ENCODE measurements at places on chromosomes 3 and 15.

GRCh38 chr3:38878646-38879045 lies 62.6 kb upstream of the SCN10A start:
- no peak for DNase-seq

DNA sequence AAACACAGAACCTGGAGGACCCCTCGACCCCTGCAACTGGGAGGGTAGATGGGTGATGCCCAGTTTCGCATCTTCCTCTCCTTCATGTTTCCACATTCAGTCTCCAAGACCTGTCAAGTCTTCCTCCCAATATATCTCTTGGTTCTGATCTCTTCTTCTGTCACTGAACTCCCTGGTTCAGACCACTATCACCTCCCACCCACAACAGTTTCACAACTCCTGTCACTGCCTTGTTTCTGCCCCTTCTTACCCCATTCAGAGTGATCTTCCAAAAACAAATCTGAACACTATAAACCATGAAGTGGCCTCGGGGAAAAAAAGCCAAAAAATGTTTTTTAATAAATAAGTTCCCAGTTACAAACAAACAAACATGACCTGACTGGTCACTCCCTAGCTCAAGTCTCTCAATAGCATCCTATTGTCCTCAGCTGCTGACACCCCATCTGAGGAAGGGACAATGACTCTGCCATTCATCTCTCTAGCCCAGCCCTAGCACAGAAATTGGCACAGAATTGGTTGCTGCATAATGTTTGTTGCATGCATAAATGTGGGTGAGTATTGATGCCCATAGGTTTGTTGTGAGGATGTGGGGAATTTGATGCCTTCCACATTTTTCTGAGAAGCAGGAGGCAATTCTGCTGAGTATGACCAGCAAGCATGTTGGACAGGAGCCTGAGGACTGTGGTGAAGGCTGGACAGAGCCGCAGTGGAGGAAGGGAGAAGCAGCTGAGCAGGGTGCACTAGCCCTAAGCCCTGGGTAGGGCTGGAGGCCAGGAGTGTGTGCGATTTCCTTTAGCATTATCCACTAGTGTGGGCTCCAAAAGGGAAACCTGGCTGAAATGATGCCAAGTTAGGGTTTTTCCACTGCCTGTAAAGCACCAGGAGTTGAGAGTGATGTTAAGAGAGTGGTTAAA lies 12.2 kb upstream of the XYLB start:
- DNase-seq, result no peak

- no peak for DNase-seq
These were observed 5.4 kb upstream of the CCDC174 start for GRCh38 chr3:14646131-14646573.

DNA sequence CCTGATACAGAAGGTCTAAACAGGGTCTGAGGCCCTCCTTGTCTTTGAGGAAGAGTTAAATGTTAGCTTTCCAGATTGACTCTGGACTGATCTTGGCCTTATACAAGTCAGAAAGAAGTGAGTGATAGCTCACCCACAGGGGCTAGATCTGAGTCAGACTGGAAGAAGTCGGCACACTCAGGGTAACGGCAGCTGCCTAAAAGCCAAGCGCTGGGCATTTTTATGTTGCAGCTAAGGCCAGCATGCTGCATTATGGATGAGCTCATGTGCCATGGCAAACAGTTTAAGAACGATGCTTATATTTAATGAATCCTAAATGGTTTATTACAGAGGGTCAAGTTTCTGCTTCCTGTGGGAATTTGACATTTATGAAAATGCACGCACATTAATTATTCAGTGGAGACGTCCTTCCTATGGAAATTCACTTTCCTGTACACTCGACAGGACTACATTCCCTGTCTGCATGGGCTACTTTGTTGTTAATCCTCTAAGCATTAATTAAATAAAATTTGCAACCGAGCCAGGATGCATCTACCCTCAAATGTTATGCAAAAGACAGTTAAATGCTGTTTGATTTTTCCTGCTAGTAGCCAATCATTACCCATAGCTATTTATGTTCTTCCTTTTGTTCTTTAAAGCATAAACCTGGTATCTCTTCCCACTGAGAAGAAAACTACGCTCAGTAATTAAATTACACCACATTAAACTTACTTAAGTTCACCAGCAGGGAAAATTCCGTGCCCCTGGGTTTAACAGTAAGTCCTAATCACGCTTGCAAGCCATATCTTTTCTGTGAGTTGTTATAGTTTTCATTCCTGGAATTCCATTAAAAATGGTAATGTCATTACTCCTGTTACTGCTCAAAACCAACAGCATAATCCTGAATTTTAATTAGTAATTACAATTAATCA lies 762.7 kb upstream of the CFAP20DC start:
- DNase-seq, result no peak

DNA sequence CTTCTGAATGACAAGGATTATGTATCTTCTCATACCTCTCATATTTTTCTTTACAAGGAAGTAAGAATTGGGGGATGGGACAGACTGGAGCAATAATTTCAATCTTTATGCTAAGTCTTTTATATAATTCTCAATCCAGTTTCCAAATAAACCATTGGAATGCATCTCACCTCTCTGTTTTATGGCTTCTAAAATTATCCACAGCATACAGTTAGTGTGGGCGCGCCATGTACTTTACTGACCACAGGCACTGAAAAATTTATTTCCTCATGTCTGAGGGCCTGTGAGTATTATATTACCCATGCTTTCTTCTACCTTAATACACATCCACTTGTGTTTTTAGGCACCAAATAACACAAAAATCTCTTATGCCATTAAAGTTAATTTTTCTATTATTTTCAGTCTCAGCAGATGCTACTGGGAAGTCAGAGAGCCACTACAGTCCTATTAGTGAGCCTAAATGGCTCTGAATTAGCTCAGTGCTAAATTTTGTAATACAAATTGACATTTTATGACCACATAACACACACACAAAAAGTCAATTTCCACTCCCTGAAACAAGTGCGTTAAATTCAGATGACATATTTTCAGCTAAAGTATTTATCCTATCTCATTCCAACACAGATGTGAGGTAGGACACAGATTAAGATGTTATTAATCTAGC lies 39.3 kb downstream of the SLITRK3 start:
- no peak for DNase-seq

GRCh38 chr3:58555203-58555602 lies 18.2 kb upstream of the ACOX2 start:
- no peak for DNase-seq

DNA sequence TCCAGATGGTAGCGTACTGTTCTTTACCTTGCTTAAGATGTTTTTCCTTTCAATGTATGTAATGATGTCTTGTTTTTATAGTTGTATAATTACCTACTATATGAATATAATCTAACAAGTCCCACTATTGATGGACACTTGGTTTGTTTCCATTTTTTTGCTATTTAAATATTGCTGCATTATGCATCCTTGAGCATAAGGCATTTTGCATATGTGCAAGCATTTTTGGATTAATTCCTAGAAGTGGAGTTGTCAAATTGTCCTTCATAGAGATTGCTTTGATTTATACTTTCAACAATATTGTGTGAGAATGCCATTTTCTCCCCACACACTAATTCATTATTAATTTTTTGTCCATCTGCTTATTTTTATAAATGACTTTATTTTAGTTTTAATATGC lies 17.7 kb downstream of the TOPAZ1 start:
- DNase-seq, result no peak

DNA sequence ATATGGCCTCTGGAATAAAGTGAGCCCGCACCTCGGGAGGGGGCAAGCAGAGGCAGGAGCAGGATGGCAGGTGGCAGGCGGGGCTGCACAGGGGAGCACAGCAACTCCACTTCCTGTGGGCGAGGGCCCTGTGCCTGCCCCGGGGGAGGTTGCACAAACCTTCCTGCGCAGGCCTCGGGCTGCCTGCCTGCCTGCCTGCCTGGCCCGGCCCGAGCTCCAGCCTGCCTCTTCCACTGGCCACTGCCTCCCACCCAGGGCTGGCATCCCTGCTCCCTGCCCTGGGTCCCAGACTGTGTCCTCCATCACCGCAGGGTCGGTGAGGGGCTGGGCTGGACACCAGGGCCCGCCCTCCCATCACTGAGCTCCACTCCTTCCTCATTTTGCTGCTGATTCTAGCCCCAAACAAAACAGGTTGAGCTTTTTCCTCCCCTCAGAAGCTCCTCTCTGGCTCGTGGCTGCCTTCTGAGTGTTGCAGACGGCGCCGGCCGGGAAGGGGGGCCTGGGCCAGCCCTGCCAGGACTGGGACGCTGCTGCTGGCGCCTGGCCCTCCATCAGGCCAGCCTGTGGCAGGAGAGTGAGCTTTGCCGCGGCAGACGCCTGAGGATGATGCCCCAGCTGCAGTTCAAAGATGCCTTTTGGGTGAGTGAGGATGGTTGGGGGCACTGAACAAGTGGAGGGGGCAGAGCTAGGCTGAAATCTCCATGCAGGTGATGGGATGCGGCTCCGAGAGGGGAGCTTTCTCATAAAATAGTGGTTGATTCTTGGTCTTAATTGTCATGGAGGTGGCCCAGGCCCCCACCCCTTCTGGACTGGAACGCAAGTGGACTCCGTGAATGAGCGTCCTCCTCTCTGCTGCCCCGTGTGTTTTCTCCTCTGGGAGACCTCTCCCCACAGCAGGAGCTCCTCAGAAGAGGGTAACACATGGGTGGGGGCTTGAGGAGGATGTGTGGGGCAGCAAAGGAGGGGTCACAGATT lies at the start of gene PSTPIP1:
Gene PSTPIP1 (plus strand): TSS at position 156 of the 975 bp plus-strand sequence. CDS start 448 bp downstream, at position 604.
- no peak for DNase-seq

DNA sequence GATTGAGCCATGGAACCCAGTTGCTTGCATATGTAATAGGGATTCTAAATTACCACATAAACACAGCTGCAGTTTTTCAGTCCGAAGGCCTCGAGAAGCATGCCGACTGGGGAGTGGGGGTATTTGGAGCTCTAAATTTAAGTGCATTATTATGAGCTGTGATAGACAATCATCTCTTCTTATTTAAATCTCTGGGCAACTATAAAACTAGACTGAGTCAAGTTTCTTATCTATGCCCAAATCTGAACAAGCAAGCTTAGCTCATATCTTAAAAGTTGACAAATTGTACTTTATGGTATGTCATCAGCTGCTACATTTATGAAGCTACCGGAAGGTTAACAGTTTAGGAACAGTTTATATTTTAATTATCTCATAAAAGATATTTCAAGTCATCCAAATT lies 19.5 kb upstream of the THRB start:
- no peak for DNase-seq

GRCh38 chr3:127733781-127734180 lies 61.0 kb downstream of the ABTB1 start:
- DNase-seq, result no peak

GRCh38 chr3:24318677-24319287 lies 175.9 kb downstream of the THRB start:
- DNase-seq, result no peak

GRCh38 chr15:48084759-48085590 lies 35.8 kb upstream of the SLC24A5 start:
- DNase-seq, result peak; percentile 8

GRCh38 chr3:85576697-85577200 lies 618.0 kb downstream of the CADM2 start:
- DNase-seq, result no peak

- no peak for DNase-seq
These were observed 189.8 kb upstream of the GOLIM4 start for GRCh38 chr3:168285506-168285905.

DNA sequence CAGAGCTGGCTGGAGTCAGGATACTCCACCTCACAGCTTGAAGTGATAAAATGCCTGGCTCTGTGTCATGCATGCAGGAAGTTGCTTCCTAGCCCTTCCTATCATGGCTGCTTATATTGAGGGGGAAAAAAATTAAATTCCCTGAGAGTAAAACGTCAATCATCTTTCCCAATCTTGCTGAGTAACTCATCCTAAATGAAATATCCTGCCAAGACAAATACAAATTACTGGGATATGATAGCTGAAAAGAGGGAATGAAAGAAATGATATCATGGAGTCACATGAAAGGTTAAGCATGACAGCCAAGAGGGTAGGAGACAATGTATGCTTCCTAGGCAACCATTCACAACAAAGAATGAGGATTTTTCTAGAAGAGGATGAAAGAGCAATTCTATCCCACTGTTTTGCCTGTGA lies 110.6 kb downstream of the ABI3BP start:
- DNase-seq, result no peak

DNA sequence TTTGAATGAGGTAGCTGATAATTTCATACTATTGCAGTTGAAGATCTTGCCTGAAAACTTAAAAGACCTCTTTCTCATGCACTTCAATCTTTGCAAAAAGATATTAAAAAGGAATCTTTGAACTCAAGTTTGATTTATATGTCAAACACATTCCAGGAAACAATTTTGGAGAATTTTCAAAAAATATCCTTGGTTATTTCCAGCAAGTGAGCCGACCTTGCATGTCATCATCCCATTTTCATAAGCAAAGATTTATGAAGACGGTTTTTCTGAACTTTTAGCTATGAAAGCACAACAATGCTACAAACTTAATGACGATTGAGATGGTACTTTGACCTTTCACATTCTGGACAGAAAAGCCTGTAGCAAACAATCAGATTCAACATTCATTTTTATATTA lies 95.6 kb downstream of the RFX7 start:
- no peak for DNase-seq

- no peak for DNase-seq
These were observed 279.3 kb downstream of the KCNH8 start for GRCh38 chr3:19427422-19428149.

- DNase-seq, result no peak
These were observed 220.9 kb upstream of the CDIN1 start for GRCh38 chr15:36358523-36358922.

- no peak for DNase-seq
These were observed 130.9 kb upstream of the TP63 start for GRCh38 chr3:189500299-189500698.

DNA sequence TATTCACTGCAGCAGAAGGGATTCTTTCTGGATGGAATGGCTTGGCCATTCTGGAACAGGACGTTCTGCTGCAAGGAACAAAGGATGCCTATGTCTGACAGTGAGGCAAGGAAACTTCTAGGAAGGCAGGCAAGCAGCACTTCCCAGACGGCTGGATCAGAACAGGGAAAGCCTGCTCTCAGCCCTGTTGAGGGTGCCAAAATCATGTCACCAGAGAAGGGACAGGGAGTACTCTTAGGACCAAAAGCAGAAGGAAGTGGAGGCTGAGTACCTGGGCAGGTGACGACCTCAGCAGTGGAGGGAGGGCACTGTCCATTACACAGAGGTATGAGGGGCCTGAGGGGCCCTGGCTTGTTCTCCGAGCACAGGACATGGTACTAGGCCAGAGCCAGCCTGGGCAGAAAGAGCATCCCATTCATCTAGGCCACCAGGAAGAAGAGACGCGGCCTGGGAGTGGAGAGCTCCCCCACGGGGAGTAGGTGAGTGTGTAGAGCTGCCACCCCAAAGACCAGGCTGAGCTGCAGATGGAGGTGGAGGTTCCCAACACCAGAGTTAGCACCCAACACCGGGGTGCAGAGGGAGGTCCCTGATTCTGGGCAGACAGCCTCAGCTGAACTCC lies 9.6 kb downstream of the KLF15 start:
- no peak for DNase-seq

DNA sequence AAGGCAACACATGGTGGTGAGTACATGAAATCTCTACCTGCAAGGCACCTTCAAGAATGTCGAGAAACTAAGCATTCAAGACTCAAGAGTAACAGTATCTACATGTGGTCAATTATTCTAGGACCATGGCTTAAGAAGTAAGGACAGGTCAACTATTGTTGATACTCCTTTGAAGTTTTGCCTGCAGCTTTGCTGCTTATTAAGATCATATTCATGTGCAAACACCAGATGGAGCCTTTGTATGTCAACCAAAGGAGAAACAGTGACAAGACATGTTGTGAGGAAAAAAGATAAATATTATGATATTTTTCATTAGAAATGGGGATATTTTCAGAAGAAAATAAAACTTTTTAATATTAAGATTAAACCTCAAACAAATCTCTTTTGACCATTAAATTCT lies 52.3 kb upstream of the FGF7 start:
- no peak for DNase-seq

- DNase-seq, result no peak
These were observed 40.3 kb downstream of the IL1RAP start for GRCh38 chr3:190554197-190554596.
